Adrenal gland (tissue), 19 donors: ENCODE measurements at places on chromosomes 7 and 10.

GRCh38 chr10:118362103-118362502 is 20.0 kb upstream of the FAM204A start:
- no peak for DNase-seq

DNA sequence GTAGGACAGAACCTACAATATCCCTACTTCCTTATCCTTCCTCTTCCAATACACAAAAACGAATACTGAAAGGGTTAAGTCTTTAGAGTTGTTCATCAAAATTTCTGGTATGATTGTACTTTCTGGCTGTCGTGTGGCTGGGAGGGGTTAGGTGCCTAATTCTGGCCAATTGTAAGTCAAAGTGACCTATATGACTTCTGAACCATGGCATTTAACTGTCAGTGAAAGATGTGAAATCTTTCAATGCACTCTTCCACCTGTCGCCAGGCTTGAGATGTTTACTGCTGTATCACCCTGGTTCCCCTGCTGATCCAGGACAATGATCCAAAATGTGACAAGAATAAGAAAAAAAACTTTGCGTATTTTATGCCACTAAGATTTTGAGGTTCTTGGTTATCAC is 20.8 kb downstream of the EPC1 start:
- no peak for DNase-seq

- no peak for DNase-seq
These were observed 566.9 kb downstream of the TCERG1L start for GRCh38 chr10:130744631-130745030.

DNA sequence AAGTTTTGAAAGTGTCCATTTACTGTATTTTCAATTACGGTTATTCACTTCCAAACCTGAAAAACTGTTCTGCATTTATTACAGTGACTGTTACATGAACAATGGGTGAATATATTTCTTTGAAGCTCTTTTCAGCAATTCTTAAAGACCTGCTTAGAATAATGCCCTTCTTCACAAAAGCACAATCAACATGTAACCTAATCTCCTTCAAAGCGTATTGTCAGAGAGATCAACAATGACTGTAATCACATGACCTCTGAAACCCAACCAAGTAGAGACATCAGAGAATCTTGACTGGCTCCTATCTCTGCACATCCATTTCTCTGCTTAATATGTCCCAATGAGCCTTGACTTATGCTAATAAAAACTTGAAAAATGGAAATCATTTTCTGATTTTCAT is 126.7 kb downstream of the NRCAM start:
- no peak for DNase-seq

- DNase-seq: no peak
These were observed 479.8 kb upstream of the SEMA3A start for GRCh38 chr7:84674236-84674913.

DNA sequence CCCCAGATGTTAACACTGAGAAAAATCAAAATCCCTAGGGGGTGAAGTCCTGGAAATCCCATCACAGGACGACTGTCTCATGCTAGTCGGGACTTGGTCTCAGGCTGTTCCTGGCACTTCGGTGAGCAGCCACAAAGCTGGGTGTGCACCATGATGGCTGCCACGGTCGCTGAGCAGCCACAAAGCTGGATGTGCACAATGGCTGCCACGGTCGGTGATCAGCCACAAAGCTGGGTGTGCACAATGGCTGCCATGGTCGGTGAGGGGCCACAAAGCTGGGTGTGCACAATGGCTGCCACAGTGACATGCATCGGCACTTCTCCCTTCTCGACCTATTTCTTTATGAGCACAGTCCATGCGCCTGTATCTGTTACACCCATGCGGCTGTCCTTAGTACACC is 505.1 kb downstream of the TCERG1L start:
- DNase-seq: no peak

- no peak for DNase-seq
These were observed 30.4 kb downstream of the FOXK1 start for GRCh38 chr7:4712281-4713182.

DNA sequence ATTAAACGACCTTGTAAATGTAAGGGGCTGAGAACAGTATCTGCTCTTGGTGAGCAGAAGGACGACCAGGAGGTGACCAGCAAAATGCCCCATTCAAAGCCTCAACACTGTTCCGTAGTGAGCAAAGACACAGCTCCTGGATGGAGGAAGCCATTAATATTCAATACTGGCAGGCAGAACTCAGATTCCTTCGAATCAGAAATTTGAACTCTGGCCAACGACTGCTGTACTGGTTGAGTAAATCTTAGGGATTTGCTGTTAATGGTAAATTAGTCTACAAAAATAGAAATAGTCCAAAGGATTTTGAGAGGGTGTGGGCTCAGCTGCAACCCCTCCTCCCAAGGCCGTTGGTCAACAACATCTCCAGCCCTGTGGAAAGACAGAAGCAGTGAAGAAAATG is 130.5 kb upstream of the PFKP start:
- no peak for DNase-seq

DNA sequence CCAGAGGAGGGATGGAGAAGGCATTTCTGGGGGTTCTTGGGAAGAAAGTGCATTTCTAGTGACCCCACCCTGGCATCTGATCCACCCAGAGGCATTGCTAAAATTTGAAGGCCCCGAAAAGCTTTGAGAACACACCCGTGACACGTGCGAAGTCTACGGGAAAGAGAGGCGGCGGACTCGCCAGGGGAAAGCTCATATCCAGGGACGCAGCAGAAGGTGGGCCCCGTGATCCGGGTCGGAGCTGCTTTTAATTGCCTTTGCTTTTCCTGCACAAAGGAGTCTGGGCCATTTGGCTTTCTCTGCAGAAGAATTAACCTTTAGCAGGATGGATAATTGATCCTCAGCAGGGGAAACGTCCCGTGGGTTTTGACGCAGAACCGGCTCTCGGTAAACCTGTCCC is 50.3 kb downstream of the CARD11 start:
- DNase-seq: no peak

GRCh38 chr7:146725520-146725919 is 608.9 kb downstream of the CNTNAP2 start:
- no peak for DNase-seq

DNA sequence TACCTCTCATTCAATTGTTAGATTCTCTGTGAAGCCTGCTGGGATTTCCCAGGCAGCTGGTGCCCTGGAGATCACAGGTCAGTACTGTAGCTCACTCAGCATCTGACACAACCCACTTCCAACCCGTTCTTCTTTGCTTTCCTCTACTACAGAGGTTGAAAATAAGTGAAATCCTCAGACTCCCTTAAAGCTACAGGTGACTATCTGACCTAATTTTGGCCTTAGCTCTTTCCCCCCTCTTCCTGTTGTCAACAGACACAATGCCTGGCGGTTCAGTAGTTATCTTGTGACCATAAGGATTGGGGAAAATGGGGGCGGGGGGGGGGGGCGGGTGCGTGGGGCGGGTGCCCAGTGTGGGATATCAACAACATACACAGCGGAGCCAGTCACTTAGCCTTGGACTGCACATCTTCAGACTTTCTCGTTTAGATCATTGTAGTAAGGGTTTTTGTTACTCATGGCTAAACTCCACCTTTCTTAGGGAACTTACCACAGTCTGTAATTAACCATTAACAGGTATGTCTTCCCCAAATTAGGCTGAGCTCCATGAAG is 37.8 kb downstream of the MTPN start:
- no peak for DNase-seq

- DNase-seq: no peak
These were observed 57.9 kb downstream of the STK32C start for GRCh38 chr10:132249824-132250375.

DNA sequence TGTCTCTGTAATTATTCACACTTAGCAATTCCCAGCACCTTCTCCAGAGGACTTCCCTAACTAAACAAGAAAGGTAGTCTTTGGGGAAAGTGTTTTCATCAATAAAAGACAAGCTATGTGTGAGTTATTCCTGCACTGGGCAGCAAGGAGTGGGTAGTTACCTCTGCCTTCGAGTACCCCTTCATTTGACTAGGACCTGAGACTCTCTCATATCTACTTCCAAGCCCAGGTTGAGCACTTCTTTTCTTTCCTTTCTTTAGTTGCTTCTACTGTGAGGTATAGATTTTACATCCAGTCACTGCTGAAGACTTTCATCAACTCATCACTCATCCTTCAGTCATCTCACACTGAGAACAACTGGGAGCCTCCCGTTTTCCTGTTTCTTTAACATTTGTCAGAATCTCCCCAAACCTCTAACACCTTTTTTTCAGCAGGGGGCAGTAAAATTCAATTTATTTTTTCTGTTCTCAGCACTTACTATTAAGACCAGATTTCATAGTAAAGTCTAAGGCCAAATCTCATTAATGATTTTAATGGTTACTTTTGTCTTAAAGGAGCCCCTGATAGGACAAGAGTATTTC is 80.1 kb upstream of the PRSS1 start:
- DNase-seq: no peak

GRCh38 chr7:49669285-49669684 is 104.2 kb upstream of the VWC2 start:
- DNase-seq: no peak

- DNase-seq: no peak
These were observed 261.8 kb upstream of the BMPER start for GRCh38 chr7:33643530-33643929.

DNA sequence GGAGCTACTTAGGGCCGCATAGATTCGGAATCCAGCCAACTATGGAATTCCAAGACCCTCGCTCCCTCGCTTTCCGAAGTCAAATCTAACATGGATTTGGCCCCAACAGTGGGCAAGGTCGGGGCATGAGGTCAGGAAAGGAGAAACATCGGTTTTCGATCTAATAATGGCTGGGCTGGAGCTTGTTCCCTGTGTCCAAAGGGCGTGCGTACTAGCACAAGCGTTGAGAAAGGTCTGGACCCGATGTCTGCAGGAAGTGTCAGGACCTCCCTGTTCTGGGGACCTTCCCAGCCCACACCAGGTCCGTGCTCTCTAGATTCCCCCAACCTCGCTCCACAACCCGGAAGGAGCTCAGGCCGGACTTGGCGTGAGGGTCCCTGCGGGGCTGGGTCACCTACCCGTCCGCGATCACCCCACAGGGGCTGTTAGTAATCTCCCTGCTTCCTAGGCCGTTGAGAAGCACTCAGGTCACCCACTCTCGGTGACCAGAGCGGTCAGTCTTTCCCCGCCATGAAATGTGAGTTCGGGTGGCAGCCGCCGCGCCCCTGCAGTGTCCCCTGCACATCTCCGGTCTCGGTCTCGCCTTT is 4.8 kb downstream of the FEZF1 start:
- no peak for DNase-seq

GRCh38 chr7:17815318-17815717 is 125.0 kb downstream of the SNX13 start:
- no peak for DNase-seq

DNA sequence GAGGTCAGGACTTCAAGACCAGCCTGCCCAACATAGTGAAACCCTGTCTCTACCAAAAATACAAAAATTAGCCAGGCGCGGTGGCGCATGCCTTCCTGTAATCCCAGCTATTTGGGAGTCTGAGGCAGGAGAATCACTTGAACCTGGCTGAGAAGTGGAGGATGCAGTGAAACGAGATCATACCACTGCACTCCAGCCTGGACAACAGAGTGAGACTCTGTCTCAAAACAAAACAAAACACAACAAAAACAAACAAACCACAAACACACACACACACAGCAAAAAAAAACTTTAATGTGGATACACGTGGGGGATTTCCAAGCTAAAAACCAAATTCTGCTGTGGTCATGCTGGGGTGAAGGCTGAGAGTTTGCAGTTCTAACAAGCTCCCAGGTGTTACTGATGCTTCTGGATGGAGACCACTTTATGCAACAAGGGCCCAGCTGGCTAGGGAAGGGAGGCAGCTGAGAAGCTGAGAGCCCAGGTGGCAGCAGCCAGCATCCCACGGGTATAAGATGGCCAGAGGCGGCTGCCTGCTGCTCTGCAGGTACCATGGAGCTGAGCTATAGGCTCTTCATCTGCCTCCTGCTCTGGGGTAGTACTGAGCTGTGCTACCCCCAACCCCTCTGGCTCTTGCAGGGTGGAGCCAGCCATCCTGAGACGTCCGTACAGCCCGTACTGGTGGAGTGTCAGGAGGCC is at the start of gene ZP3:
TSS of gene ZP3 (plus strand) at position 538 of the 699 bp plus-strand sequence. CDS start at position 553, 15 bp downstream.
- no peak for DNase-seq

DNA sequence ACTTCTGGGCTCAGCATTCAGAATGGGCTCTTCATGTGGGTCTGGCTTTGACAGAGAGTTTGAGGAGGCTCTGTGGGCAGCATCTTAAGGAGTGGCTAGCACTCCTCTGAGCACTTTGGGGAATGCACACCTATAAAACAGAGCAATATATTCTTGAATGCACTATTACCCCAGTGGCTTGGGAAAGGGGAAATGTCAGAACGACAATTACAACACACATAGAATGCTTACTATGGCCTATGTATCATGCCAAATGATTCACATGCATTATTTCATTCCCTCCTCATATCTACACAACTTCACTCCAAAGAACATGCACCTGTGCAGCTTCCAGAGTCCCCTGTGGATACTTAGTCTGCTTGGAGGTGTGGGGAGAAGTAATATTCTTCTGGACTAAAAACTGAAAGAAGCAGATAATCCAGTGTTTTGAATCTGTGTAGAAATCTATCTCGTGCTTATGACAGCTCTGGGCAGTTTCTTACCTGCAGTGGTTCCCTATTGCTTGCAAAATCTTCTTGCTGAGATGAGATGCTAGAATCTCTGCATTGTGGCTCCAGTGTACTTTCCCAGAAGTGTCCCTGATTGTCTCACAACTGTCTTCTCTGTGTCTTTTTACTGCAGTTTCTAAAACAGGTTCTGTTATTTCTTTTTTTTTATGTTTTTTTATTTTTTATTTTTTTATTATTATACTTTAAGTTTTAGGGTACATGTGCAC is 5.5 kb upstream of the MGAM start:
- DNase-seq: no peak

- DNase-seq: no peak
These were observed 111.8 kb upstream of the CNTNAP2 start for GRCh38 chr7:146004805-146005204.

DNA sequence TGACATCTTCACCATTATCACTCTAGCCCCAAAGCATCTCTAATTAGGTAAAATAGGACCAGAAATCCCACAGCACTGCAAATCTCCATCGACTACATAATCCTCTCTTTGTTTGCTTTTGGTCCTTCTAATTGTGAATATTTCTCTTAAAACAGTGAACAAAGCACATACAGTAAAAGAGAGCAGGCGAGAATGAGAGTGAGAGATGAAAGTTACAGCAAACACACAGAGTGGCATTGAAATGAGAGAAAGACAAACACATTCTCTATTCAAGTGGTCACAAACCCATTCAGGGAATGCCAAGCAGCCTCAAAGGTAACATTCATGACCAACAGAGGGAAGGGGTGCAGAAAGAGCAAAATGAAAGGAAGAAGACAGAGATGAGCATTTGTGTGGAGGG is 109.8 kb upstream of the PTN start:
- no peak for DNase-seq

GRCh38 chr7:128783143-128783861 is 7.7 kb upstream of the OPN1SW start:
- peak; percentile 55 for DNase-seq

GRCh38 chr10:98331885-98332284 is 63.9 kb upstream of the LOXL4 start:
- DNase-seq: no peak
